ENCODE measurements at places on chromosomes 2 and 18. TPM values are rescaled to one million over a fixed set of nuclear protein-coding genes. Genes with fewer than 3 reads are reported as not detected.

The SH3RF3 gene
- total RNA-seq = 6.1 TPM

The HOXD8 gene
- total RNA-seq = 7.8 TPM

The SULT1C2 gene
- total RNA-seq = not detected

The AP1S3 gene
- total RNA-seq = 1.3 TPM

The DYNAP gene
- total RNA-seq = not detected

The GALNT3 gene
- total RNA-seq = 0.32 TPM

The PRKAG3 gene
- total RNA-seq = not detected

The CDCA7 gene
- total RNA-seq = 12.0 TPM

The SLC16A14 gene
- total RNA-seq = 0.46 TPM

The ST3GAL5 gene
- 33.1 TPM for total RNA-seq

The SPATA3 gene
- not detected for total RNA-seq

The ANKRD53 gene
- 0.32 TPM for total RNA-seq

The LIMS4 gene
- 18.1 TPM for total RNA-seq

The SERPINB2 gene
- total RNA-seq = 6.2 TPM

The CD8A gene
- not detected for total RNA-seq

The GPR39 gene
- total RNA-seq = not detected

The ZBTB7C gene
- not detected for total RNA-seq

The TM4SF20 gene
- total RNA-seq = not detected

The LIPG gene
- total RNA-seq = 88.9 TPM

The ANKRD62 gene
- total RNA-seq = not detected

The IMPACT gene
- 25.5 TPM for total RNA-seq

The UNC80 gene
- not detected for total RNA-seq

The MYO5B gene
- total RNA-seq = 1.1 TPM

The CYP27C1 gene
- total RNA-seq = not detected

The CKAP2L gene
- 4.2 TPM for total RNA-seq

The UPP2 gene
- not detected for total RNA-seq

The SERPINB10 gene
- total RNA-seq = 0.32 TPM

The KRTCAP3 gene
- not detected for total RNA-seq

The ACAA2 gene
- 68.9 TPM for total RNA-seq

The RPRM gene
- not detected for total RNA-seq

The CFAP221 gene
- 0.32 TPM for total RNA-seq

The CTAGE1 gene
- total RNA-seq = not detected

The MAL gene
- not detected for total RNA-seq

The PPP1R1C gene
- total RNA-seq = not detected

The SPP2 gene
- total RNA-seq = not detected

The CCDC141 gene
- 0.15 TPM for total RNA-seq

The PLGLB1 gene
- total RNA-seq = not detected

The NCKAP5 gene
- 2.9 TPM for total RNA-seq

The STON1 gene
- total RNA-seq = 11.0 TPM

The C2orf92 gene
- total RNA-seq = 2.3 TPM

The BCL2L11 gene
- total RNA-seq = 7.1 TPM

The ACMSD gene
- total RNA-seq = not detected

The SAG gene
- total RNA-seq = under 0.01 TPM

The DPYSL5 gene
- not detected for total RNA-seq

The CCDC148 gene
- under 0.01 TPM for total RNA-seq

All from epithelial cell of umbilical artery (primary cell).